Endothelial cell of umbilical vein (primary cell): ENCODE measurements at places on chromosomes 7 and 10. TPM values are rescaled to one million over a fixed set of nuclear protein-coding genes. Genes with fewer than 3 reads are reported as not detected.
A peak's percentile ranks its signal among the peaks of the same experiment; 100 is the strongest.

GRCh38 chr10:77673101-77673500 is 35.5 kb upstream of the KCNMA1 start:
- no peak for DNase-seq
- H3K27me3 ChIP-seq: peaks cover 3% of the 10 kb centered on the region
- no peak overlapping the region for H3K4me3 ChIP-seq
- no peak overlapping the region for H3K27ac ChIP-seq

DNA sequence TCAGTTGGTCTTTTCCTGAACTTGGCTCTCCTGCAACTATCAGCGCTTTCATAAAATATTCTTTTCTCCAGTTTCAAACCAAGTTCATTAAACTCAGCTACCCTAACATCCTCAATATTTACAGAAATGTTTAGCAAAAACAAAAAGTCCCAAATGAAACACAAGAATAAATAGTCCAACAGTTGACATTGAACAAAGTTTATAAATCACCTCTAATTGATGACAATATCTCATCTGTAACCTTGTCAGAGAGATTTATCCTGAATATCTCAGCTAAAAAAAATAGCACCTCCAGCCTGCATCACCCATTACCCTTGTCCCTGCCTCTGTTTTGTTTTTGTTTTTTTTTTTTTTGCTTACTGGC is 76.1 kb downstream of the ANK3 start:
- peak overlapping the region; percentile 94 for H3K27ac ChIP-seq
- DNase-seq: no peak
- peaks cover 39% of the 10 kb centered on the region for H3K4me1 ChIP-seq
- no peaks in the 10 kb centered on the region for H3K27me3 ChIP-seq
- no peak overlapping the region for H3K4me3 ChIP-seq

The CEP41 gene
- total RNA-seq: 25.9 and 26.8 TPM in 2 replicates

GRCh38 chr10:6222755-6223154 is 20.0 kb downstream of the PFKFB3 start:
- DNase-seq: no peak
- H3K4me3 ChIP-seq: no peak overlapping the region
- H3K27ac ChIP-seq: peak overlapping the region; percentile 24
- H3K4me1 ChIP-seq: peaks cover 4% of the 10 kb centered on the region

The HYAL4 gene
- not detected in 2 replicates for total RNA-seq

The DIP2C gene
- 10.1 and 10.7 TPM in 2 replicates for total RNA-seq

GRCh38 chr10:80425901-80426300 is 17.6 kb downstream of the PRXL2A start:
- peaks cover 34% of the 10 kb centered on the region for H3K36me3 ChIP-seq
- H3K27me3 ChIP-seq: no peaks in the 10 kb centered on the region
- H3K4me1 ChIP-seq: no peaks in the 10 kb centered on the region
- H3K4me3 ChIP-seq: no peak overlapping the region
- no peak overlapping the region for H3K27ac ChIP-seq

- peaks cover 2% of the 10 kb centered on the region for H3K27me3 ChIP-seq
- H3K27ac ChIP-seq: no peak overlapping the region
- no peak for DNase-seq
- no peak overlapping the region for H3K4me3 ChIP-seq
- no peaks in the 10 kb centered on the region for H3K36me3 ChIP-seq
Measured at GRCh38 chr10:110772454-110773025, 99.2 kb upstream of the PDCD4 start.
